ENCODE measurements at places on chromosomes 2 and 18.

DNA sequence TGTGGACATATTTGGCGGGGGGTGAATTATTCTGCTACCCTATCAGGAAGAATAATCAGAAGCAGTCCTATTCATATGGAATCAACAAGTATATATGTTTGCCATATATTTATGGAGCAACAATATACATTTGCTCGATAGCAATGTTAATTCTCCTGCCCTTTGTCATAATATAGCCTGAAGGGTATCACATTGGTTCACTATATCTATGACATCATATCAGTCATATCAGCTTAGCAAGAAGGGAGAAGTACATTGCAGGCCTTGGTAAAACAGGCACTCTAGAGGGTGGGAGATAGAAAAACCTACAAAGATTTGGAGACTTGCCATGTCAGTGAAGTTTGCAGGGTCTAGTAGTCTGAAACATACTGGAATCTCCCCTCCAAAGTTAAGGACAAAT lies 128.4 kb downstream of the ATL2 start:
- DNase-seq = no peak

GRCh38 chr2:207729465-207729998 lies 18.1 kb downstream of the CCNYL1 start:
- no peak for DNase-seq

DNA sequence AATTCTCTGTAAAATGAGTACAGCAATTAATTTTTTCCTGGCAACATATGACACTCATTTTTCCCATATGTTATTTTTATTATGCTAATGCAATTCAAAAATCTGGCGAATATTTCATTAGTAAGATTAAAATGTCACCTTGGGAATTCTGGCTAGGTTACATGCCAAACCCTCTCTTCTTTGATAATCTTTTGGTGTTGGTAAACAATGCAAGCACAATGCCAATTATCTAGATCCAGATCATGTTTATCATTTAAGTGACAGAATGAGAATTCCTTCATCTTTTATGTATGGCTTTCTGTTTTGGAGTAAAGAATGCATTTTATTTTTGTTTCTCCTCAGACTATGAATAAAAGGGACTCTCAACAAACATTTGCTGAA lies 33.7 kb downstream of the GPR75 start:
- no peak for DNase-seq

- DNase-seq = no peak
Observed at GRCh38 chr2:62180975-62181374, 14.9 kb upstream of the B3GNT2 start.

GRCh38 chr2:39218391-39218790 lies 25.4 kb downstream of the CDKL4 start:
- no peak for DNase-seq

- no peak for DNase-seq
Observed at GRCh38 chr18:4198956-4199355, 256.2 kb downstream of the DLGAP1 start.

GRCh38 chr2:9610781-9611548 lies 19.8 kb downstream of the YWHAQ start:
- no peak for DNase-seq

DNA sequence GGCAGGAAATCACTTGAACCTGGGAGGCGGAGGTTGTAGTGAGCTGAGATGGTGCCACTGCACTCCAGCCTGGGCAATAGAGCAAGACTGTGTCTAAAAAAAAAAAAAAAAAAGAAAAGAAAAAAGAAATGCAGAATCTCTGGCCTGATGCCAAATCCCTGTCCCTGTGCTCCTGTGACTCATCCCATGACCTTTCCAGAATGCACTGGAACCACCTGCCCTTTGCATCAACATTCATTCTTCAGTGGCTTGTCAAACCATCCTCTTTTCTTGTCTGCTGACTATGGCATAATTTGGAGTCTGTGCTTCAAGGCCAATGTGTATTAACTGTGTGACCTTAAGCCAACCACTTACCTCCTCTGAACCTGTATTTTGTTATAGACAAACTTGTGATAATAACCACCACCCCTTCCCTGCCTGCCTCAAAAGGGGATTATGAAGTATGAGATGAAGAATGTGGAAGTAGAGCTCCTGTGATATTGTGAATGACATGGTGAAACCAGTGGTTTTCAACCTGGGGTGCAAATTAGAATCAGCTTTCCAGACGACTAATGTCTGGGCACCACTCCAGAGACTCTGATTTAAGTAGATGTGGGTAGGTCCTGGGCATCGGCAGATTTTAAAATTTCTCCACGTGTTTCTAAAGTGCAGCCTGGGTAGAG lies 189.3 kb downstream of the CLIP4 start:
- DNase-seq = no peak

DNA sequence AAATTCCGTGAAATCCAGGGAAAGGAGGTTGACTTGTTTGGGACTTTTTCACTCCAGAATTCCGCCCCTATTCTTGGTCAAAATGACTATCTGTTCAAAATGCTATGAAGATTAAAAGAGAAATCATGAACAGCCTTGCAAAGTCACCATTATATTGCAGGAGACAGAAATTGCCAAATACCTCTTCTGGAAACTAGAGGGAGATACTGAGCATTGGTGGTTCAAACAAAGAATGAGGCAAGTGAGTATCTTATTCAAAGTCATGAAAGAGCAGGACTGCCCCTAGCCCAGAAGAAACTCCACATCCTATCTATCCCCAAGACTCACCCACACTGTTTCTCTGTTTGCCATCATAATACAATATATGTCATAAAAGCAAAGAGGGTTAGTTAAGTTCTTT lies 862.3 kb upstream of the POU3F3 start:
- no peak for DNase-seq

GRCh38 chr2:152047824-152048471 lies 50.9 kb downstream of the CACNB4 start:
- DNase-seq = no peak

- DNase-seq = no peak
Observed at GRCh38 chr2:158194229-158194628, 92.6 kb downstream of the UPP2 start.

- DNase-seq = no peak
Observed at GRCh38 chr18:53126210-53126609, 786.2 kb downstream of the DCC start.

- DNase-seq = no peak
Observed at GRCh38 chr2:233091595-233092375, 31.6 kb downstream of the INPP5D start.

DNA sequence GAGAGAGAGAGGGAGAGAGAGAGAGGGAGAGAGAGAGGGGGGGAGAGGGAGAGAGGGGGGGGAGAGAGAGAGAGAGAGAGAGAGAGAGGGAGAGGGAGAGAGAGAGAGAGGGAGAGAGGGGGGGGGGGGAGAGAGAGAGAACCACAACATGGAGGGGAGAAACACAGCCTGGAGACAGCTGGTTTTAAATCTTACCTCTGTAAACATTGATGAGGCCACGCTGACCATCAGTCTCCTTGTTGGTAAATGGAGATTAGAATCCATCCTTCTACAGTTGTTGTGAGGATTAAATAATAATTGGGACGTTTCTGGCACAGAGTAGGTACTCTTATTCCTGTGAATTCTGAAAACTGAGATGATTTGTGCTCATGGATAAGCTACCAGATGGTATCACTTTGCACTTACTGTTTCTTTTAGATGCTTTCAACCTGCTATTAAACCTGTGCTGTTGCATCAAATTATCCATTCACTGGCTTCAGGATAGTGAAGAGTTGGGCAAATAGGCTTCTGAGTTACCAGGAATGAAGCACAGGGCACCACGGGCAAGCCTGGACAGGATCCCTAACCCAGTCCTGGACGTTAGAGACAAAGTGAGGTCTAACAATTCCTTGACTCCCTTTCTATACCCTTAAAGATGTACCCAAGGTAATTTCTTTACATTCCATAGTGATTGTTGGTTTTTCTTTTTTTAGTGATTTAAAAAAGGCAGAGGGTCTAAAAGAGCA lies 318.1 kb downstream of the ZNF521 start:
- DNase-seq = no peak

DNA sequence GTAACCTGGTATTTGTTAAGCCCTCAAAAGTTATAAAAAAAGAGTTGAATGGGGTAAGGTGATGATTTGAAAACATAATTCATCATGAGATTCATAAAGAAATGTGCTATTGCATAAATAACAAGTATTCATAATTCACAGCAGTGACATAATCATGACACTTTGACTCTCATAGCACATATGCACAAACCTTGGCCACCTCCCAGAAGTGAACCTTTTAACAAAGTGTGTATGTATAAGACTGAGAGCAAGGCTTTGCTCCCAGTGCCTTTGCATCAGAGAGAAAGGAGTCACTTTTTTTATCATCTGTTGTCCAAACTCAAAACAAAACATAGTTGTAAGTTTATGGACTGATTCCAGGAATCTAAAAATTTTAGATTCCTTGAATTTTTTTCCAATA lies 15.0 kb upstream of the HTR2B start:
- no peak for DNase-seq

GRCh38 chr2:189159273-189159672 lies 20.3 kb downstream of the COL5A2 start:
- DNase-seq = no peak

DNA sequence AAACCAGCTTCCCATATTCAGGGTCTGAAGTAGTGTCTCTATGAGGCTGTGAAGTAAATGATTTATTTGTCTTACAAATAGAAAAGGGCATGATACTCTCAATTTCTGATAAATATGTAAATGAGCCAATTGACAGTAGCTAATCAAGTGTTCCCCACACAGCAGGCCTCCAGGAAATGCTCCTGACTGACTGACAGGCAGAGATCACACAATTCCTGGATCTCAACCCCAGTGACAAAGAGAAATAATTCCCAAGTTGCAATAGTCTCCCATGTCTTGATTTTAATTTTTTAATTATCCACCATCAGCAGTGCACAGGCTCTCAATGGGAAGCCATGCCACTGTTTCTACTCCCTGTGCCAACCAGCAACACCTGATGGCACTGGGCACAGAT lies 390.4 kb downstream of the SOX11 start:
- DNase-seq = no peak

- no peak for DNase-seq
Observed at GRCh38 chr18:65811307-65811706, 60.5 kb downstream of the CDH7 start.

DNA sequence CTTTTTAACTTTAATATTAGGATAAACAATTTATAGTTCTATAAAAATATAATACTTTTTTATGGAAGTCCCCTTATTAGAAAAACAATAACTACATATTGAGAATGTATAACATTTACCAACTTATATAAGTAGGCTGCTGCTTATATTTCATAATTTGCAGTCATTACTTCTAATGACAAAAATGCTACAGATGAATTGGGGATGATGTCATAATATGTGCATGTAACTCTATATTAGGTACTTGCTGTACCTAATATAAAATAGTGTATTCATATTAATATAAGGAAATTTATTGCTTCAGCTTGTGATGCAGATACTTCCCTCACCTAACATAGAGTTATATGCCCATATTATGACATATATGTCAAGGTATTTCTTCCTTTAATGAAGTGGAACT lies 100.7 kb downstream of the GALNT13 start:
- no peak for DNase-seq
